ENCODE measurements at places on chromosomes 4 and X.

DNA sequence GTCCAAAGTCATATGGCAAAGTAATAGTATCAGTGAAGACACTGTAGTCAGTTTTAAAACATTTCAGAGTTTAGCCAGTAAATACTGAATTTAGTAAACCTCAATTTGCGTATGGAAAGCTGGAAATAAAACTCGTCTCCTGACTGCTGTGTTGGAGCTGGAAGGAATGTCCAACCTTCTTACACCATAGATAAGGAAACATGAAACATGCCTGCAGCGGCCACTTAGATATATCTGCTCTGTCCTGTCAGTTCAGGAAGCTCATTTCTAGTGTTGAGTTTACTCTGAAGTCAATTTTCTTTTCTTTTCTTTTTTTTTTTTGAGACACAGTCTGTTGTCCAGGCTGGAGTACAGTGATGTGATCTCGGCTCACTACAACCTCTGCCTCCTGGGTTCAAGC lies 21.2 kb downstream of the ARHGAP10 start:
- DNase-seq: no peak

DNA sequence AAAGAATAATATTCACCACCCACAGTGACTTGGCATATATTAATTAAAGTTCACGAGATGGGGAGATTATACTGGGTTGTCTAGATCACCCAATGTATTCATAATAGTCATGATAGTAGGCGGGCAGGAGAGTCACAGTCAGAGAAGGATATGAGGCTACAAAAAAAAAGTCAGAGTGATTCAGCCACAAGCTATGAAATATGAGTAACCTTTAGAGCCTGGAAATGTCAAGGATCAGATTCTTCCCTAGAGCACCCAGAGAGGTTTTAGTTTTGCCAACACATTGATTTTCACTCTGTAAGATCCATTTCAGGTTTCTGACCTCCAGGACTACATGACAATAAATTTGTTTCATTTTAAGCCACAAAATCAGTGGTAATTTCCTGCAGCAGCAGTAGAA lies 501.9 kb downstream of the GABRG1 start:
- no peak for DNase-seq

DNA sequence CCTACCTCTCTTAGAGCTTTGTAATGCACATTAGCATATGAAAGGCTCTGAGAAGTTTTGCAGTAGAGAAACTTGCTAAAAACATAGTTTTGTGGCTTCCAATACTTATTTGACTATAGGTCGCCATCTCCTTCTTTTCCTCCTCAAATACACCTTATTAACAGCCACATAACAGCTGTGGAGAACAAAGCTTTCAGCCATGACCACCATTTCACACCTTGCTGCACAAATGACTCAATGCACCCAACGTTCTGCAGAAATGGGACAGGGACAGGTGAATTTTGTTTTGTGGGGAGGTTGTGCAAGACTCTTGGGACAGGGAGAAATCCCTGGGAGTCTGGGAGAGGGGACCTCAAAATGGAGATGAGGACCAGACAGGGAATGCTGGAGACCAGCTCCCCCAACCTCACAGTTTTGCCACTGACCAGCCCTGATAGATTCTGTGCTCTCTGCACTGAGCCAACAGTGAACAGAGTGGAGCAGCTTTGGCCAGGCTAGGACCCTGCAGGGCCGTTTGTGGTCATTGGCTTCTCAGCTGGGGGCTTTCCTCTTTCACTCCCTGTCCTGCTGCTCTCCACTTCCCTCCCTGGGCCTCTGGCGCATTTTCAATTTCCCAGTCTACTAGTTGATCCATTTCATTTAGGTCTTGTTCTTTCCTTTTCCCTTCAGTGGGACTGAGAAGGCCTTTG lies 16.6 kb downstream of the FRMPD3 start:
- no peak for DNase-seq

GRCh38 chr4:68476191-68476590 lies 28.9 kb downstream of the TMPRSS11E start:
- no peak for DNase-seq

GRCh38 chr4:180377741-180378140 lies 1865.5 kb upstream of the TENM3 start:
- no peak for DNase-seq

DNA sequence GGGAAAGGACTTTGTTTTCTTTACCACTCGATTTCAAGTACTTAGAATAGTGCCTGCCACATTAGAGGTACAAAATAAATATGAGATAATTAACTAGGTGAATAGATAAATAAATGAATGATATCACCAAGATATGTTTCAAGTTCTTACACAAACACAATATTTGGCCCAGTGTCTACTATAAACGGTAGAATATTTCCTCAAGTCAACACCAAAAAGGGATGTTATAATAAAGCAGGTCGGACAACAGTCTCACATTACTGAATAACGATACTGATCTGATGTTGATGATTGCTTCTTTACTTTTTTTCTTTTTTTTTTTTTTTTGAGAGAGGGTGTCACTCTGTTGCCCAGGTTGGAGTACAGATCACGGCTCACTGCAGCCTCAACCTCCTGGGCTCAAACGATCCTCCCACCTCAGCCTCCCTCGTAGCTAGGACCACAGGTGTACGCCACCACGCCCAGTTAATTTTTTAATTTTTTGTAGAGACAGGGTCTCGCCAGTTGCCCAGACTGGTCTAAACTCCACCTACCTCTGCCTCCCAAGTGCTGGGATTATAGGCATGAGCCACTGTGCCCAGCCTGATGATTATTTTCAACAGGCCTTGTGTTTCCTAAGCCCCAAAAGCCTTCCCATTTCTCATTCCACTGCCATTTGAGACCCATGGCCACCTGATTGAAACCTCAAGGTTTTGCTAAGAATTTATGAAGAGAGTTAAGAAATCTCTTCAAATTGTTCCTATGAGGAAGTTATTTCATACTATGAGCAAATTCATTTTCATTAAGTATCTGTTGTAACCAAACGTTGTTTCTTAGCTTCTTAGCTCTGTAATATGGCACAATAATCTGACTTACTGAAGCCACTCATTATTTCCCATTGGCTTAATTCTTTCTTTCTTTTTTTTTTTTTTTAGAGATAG lies 2.3 kb downstream of the MANBA start:
- no peak for DNase-seq

Data from T-helper 22 cell (primary cell).